ENCODE measurements at places on chromosomes 16 and 17.
A peak's percentile ranks its signal among the peaks of the same experiment; 100 is the strongest.

- no peak for DNase-seq
Measured at GRCh38 chr16:80536238-80536637, 4.6 kb upstream of the DYNLRB2 start.

DNA sequence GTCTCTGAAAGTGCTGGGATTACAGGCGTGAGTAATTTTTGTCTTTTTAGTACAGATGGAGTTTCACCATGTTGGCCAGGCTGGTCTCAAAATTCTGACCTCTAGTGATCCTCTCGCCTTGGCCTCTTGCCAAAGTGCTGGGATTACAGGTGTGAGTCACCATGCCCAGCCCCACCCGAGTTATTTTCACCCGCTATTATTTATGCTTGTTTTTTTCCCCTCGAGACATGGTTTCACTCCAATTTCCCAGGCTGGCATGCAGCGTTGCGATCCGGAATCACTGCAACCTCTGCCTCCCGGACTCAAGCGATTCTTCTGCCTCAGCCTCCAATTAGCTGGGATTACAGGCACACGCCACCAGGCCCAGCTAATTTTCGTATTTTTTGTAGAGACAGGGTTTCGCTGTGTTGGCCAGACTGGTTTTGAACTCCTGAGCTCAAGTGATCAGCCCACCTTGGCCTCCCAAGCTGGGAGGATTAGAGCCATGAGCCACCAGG is 9.2 kb downstream of the RPL23 start:
- DNase-seq: no peak

- DNase-seq: no peak
Measured at GRCh38 chr17:55717898-55718735, 4.5 kb downstream of the TMEM100 start.

DNA sequence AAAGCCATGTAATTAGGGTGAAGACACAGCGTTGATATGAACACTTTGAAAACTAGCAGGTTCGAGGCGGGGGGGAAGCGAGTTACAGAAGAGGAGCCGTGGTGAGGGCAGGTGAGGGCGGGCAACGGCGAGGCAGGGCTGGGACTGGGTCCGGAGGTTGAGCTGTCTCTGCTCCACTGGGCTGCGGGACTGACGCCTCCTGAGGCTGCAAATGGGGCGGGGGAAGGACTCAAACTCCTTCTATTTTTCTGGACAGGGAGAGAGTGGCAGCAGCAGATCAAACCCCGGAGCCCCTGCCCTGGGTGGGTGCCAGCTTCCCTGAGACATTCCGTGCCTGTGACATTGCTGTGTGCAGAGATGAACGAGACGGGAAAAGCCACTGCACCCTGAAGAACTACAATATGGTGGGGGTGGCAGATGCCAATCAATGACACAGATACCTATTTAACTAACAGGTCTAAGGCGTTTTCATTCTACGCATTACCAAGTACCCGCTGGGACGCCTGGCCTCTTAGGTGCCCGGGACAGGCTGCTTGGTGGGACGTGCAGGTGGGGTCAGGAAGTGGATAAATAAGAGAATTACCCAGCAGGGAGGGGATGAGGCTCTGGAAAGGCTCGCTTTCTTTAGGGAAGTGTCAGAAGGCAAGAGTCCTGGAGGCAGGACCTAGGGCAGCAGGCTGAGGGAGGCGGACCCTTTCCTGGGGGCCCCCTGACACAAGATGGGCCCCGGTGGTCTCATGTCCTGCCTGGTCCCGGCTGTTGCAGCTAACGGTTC is 30.4 kb downstream of the RPH3AL start:
- DNase-seq: no peak

GRCh38 chr17:31528291-31528874 is 136.9 kb downstream of the RAB11FIP4 start:
- DNase-seq: no peak

DNA sequence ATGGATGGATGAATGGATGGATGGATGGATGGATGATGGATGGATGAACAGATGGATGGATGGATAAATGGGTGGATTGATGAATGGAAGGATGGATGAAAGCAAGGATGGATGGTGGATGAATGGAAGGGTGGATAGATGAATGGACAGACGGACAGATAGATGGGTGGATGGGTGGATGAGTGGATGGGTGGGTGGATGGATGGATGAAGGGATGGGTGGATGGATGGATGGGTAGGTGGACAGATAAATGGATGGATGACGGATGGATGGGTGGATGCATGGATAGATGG is 14.9 kb downstream of the SRL start:
- DNase-seq: no peak

- DNase-seq: no peak
Measured at GRCh38 chr16:6969594-6969993, 363.1 kb upstream of the RBFOX1 start.

- DNase-seq: no peak
Measured at GRCh38 chr17:73072219-73072962, 20.1 kb downstream of the SLC39A11 start.

GRCh38 chr16:26614237-26614841 is 452.4 kb upstream of the C16orf82 start:
- no peak for DNase-seq

DNA sequence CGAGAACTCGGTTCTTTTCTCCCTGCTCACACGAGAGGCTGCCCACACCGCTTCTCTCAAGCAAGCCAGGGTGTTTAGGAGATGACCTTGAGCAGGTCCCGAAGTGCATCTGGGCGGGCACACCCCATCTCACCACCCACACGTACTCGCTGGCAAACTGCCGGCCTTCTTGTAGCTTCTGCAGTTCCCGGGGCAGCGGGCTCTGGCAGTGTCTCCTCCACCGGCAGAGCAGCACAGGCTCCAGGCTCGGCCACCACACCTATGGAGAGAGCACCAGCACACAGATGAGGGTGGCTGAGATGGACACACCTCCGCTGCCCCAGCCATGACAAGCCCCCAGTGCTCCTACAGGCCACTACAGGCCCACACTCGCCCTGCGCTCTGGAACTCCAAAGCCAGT is 23.5 kb downstream of the ZNF276 start:
- DNase-seq: no peak

GRCh38 chr16:49274591-49274990 is 7.0 kb downstream of the CBLN1 start:
- no peak for DNase-seq

- DNase-seq: no peak
Measured at GRCh38 chr16:23040246-23040645, 109.0 kb downstream of the USP31 start.

DNA sequence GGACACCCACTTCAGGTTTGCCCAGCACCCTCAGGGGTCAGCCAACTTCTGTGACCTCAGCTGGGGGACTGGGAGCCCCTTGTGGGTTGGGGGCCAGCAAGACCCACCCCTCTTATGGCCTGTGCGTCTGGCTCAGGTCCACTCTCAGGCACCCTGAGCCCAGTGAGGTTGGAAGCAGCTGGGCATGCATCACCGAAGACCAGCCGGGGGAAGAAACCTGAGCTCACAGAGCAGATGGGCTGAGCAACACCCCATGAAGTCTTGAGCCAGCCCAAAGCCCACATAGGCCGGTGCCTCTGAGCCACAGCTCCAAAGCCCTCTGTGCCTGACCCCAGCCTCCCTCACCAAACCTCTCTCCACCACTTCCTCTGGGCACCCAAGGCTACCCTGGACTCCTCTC is 166.7 kb downstream of the RBFOX3 start:
- no peak for DNase-seq

GRCh38 chr16:1034230-1035065 is 38.1 kb upstream of the SSTR5 start:
- no peak for DNase-seq

GRCh38 chr16:69087161-69087581 is 18.3 kb upstream of the HAS3 start:
- no peak for DNase-seq

DNA sequence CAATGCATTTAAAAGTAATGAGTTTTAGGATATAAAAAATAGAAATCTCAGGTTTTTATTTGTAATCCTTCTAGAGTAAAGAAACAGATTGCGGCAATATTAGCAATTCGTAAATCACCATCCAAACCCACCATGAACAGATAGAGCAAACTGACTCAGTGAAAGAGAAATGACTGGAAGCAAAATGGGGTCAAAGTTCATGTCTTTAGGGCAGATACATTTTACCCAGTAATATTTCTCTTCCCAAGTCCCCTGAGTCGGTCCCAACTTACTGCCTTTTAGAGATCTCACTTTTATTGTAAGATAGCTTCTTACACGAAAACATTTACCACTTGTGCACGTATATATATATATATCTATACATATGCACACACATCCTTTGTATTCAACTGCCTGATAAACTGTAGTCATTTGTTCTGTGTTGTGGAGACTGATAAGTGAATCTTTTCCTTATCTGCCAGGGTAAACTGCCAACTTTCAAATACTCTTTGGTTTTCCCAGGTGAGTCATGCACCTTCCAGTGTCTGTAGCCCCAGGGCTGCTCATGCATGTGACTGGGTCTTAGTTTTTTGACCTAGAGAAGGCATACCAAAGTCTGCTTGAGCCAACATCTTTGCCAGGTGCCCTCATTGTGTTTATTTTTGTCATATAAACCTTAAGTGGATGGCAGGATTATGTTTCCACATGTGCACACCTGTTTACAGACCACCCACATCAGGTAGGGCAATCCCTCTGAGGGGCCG is 7.8 kb upstream of the IRF8 start:
- no peak for DNase-seq

- no peak for DNase-seq
Measured at GRCh38 chr17:73785496-73785895, 141.3 kb upstream of the SDK2 start.

DNA sequence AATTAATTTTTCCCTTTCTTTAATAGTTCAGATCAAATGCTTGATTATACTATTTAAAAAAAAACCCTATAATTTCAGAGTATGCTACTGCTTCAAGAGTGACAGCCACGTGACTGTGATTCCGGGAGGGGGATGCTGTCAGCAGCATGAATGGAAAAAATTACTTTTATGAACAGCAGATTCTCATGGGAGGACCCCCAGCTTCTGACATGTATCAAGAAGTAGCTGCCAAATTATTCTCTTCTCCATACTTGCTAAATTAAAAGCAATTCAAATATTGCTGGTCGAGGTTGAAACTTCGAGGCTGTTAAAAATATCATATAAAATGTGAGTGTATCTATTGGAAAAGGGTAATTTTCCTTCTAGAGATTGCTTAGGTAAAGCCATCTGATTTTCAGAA is 95.0 kb downstream of the HS3ST4 start:
- no peak for DNase-seq

- DNase-seq: no peak
Measured at GRCh38 chr16:77789085-77790008, 983 bp downstream of the VAT1L start.

- peak; percentile 86 for DNase-seq
Measured at GRCh38 chr16:85610446-85611193, 2.5 kb upstream of the GSE1 start.

Data from activated CD8-positive, alpha-beta memory T cell treated with anti-CD3 and anti-CD28 coated beads for 1 hour (primary cell).